Urothelium cell line (cell line): ENCODE measurements at places on chromosomes 12 and 14.
A peak's percentile ranks its signal among the peaks of the same experiment; 100 is the strongest.

GRCh38 chr14:94748667-94749347 lies 21.1 kb downstream of the GSC start:
- peak; percentile 43 for DNase-seq

DNA sequence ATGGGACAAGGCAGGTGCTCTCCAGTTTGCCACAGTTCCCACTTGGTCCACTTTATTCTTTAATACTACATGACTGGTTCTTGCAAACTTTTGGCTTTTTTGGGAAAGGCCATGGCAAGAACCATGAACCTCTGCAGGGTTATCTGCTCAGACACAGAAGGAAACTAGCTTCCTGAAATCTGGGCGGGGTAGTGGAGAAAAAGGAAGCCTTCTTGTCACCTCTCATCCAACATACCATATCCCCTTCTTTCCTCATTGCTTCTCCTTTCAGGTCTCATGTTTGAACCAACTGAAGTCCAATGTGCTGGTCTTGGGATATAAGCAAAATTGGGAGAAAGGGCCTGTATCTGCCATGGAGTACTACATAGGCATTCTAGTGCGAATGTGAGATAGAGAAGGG lies 5.5 kb upstream of the KLHL33 start:
- no peak for DNase-seq

DNA sequence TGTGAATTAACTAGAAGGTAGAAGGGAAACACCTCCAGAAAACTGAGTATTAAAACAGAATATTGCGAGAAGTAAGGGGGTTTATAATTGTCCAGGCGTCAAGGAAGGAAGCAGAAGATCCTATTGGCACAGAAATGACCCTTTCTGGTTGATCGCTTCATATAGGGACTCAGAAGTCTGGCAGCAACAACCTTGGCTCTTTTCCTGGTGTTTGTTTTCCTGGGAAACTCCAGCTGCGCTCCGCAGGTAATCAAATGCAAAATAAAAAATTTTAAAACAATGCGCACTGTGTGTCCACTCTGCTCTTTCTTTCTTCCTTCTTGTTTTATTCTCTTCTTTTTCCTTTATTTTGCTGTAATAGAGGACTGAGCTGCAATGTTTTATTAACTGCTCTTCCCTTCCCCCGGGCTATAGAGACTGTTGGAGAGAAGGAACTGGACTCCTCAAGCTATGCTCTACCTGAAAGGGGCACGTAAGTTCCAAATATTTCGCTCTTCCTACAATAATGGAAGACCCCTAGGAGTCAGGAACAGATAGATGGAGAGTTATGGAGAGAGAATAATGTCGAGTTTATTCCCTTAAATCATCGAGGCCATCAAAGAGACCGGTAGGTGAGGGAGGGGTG lies 737 bp downstream of the SPX start:
- no peak for DNase-seq

DNA sequence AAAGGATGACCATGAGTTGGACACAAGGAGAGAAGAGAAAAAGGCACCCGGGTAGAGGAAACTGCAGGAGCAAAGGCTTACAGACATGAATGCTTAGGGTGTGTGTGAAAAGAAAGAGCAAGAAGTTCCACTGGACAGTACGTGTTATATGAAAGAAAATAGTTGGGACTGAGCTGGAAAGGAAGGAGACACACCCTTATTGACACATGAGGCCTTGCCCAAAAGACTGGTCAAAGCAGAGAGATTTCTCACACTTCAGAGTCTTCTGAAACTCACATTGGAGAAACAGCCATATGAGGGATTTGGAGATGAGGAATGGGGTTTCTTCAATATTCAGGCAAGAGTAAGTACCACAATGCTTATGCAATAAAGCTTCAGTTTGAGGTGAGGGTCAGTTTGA lies 56.0 kb downstream of the TTC9 start:
- no peak for DNase-seq

DNA sequence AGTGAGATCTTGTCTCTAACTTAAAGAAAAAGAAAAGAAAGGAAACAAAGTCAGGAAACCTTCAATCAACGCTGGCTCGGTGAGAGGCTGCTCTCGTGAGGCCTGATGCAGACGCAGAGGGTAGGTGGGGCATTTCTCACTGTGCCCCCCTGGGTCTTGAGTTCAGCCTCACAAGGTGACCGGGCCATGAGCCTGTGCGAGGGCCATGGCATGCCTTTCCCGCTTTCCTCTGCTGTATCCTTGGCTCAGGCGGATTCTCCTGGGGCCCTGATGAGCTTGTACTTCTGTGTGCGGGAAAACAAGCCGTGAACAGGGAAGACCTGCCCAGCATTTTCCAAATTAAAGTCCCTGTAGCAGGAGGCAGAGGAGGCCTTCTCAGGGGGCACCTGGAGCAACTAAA lies 20.2 kb downstream of the ADGRD1 start:
- DNase-seq = no peak

DNA sequence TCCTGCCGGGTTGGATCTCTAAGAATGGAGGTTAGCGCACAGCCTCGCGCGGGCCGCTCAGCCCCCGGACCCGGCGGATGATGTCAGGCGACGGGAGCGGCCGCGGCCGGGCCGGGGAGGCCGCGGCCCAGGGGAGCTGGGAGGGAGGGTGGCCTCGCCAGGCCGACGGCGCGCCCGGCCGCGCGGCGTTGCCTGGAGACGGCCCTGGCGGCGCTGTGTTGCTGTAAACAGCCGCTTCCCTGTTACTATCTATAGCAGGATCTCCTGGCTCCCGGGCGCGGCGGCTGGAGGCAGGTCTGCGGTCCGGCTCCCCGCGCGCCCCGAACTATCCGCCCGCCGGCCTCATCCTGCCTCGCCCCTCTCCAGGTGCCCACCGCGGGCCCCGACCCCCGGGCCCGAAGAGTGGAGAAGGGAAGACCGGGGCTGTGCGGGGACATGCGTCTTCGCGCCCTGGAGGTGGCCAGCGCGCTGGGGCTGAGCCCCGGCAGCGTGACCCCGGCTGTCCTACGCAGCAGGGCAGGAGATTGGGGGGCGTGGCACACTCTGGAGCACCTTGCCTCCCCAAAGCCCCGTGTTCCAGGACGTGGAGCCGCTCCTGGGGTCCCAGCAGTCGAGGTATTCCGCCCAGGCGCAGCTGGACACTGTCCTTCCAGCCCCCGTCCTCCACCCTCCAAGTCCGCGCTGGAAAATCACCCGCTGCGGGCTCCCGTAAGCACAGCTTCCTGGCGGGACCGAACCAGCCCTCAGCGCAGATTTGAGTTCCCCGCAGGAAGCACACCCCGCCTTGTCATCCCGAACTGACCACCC lies 1.4 kb upstream of the FOS start:
- DNase-seq = peak; percentile 92

GRCh38 chr12:53213348-53213747 lies 6.3 kb upstream of the ITGB7 start:
- peak; percentile 79 for DNase-seq
